Left colon (tissue), 2 donors: ENCODE measurements at places on chromosomes 11 and 22.

GRCh38 chr22:35506259-35506570, 34.4 kb upstream of the RASD2 start:
- no peak for DNase-seq

DNA sequence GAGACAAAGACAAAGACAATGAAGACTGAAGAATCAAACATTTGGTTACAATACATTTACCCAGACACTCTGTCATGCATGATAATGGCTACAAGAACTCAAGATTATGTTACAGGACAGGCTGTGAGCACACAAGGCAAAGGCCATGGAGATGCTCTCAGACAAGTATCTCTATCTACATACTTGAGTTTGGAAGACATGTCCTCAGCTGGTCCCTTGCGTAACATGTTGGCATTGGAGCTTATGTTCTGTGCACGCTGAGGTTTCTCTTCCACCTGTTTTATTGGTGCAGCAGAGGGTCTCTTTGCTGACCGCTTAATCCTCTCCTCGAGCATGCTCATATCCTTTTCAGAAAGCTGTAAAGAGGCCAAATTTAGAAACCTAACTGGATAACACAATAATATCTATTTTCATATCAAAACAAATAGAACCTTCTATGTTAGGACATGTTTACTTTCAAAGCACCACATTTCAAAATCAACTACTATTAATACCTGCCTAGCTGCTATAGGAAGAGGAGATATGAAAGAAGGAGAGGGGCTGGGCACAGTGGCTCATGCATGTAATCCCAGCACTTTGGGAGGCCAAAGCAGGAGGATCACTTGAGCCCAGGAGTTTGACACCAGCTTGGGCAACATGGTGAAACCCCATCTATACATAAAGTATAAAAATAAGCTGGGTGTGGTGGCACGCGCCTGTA, 41.6 kb downstream of the F2 start:
- DNase-seq = no peak

DNA sequence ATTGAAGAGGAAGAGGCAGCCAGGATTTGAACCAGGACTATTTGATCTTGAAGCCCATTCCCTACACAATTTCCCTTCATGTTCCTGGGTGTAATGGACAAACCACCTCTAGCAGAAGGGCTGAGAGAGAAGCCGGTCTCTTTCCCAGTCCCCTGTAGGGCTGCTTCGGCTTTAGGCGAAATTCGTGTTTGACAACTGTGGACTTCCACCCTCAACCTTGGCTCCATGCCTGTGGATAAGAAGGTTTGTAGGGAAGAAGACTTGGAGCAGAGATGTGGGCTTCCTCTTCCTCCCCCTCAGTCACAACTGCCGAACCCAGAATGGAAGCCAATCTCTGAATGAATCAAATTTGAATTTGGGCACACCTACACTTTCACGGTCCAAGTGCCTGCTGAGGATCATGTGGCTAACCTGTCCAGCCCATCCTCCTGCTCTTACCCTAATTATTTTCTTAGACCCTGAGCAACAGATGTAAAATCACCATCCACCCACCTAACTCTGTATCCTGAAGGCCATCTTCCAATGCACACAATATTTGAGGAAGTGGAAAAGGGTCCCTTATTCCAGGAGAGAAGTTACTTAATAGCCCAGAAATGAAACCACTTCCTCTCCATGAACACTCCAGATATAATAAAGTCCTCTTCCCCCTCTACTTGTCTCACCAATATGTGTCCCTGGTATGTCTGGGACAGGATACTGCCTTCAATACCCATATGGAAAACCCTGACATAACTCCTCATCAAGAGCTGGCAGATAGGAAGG, 10.1 kb upstream of the SCN2B start:
- DNase-seq = no peak

- DNase-seq = no peak
Observed at GRCh38 chr22:37162221-37163095, 12.7 kb upstream of the IL2RB start.

DNA sequence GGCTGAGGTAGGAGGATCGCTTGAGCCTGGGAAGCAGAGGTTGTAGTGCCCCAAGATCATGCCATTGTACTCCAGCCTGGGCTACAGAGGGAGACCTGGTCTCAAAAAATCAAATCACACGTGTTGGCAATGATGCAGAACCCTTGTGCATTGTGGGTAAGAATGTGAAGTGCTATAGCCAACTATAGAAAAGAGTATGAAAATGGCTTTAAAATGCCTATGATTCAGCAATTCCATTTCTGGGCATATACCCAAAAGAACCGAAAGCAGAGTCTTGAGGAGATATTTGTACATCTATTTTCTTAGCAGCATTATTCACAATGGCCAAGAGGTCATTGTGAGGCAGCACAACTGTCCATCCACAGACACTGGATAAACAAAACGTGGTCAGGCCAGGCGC, 2.6 kb upstream of the FADS3 start:
- no peak for DNase-seq

DNA sequence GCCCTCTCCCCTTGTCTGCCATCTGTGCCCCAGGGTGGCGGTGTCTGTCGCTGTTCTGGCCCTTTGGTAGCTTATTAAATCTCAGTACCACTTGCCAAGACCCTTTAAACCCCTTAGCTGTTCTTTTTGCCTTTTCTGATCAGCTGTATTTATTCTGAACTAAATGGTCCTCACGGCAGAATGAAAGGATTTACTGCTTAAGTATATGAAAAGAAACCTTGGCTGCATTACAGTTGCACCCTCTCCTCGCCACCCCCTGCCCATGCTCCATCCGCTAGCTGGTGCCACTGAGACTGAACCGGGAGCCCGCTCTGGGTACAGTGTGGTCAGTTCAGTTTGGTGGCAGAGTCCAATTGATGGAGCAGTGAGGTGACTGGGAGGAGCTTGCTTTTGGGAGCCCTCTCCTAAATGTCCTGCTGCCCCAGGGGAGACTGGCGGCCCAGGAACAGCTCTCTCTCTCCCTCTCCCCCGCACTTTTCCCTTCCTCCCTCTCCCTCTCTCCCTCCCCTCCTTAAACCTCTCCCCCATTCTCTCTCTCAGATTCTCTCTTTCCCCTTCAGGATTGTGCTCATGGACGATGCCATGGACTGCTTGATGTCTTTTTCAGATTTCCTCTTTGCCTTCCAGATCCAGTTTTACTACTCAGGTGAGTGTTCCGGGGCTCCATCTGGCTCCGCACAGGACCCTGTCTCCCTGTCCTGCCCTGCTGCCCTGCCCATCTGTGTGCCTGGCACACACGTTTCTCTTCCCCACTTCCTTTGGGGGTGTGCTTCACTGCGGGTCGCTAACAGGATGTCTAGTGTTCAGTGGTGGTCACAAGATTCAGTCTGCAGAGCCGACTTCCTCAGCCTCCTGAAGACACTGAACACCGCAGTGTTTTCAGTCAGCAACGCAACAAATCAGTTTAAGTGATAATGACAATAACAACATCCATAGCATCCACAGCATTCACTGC, 21.8 kb downstream of the ARFGAP2 start:
- no peak for DNase-seq

DNA sequence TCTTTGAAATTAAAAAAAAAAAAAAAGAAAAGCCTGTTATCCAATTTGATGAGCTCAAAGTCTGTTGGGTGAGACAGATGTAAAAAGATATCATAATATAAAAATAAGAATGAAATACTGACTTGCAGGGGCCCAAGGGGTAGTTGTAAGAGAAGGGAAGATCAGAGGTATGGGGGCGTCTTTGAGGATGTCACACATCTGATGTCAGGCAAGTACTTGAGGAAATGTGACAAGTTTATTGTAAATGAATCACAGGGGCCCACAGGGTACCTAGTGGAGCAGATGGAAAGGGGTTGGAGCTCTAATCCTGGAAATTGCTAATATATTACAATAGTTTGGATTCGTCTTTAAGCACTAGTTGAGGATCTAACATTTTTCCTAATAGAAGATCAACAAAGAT, 131.6 kb downstream of the MAML2 start:
- DNase-seq = no peak
